GM13976 (cell line): ENCODE measurements at places on chromosomes 7 and 10.

DNA sequence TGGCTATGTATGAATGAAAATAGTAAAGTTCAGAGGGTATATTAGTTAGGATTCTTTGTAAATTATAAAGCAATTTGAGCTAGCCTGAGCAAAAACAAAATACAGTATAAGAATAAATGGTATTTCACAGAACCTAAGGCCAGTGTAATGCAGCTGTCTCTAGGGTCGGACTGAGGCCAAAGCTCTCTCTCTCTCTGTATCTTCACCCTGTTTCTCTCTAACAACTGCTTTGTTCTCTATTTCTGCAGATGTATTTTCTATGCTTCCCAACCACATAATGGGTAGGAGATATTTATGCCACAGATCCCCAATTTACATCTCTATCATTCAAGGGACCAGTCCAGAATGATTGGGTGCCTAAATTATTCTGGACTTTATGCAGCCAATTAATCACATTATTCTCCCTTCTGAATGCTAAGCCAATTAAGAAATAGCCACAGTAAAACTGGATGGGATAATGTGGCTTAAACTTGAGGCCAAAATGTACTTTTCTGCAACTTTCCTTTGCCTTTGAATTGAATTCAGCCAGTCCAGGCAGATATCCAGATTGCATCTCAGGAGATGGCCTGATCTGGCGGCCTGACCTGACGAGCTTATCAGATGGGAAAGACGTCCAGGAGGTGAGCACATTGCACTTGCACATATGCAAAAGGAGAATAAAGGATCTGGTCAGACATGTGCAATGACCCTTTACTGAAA lies 24.6 kb upstream of the IMMP2L start:
- DNase-seq, result no peak

DNA sequence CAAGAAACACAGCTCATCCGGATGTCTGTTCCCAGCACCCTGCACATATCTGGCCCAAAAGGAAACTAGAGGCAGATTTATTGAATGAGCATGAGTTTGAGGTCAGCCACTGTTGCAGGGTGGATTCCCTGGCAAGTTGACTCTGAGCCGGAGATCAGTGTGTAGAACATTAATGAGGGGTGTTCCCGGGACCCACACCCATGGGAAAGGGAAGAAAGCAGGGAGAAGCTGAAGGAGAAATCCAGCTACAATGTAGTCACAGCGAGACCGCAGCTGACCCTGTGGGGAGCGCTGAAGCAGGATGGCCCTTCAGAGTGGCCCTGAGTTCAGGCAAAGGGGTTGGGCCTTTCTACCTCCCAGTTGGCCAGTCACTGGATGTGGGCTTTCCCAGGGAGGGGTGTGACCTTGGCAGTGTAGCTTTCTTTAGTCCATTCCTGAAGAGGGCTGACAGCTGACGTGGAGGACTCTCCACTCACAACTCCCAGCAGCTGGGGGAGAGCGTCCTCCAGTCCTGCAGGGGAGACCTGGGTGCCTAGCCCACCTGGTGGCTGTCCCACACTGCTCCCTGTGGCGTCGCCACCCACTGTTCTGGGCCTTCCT lies 324.2 kb upstream of the ZMIZ1 start:
- no peak for DNase-seq

- DNase-seq, result no peak
Measured at GRCh38 chr7:44398511-44398911, 73.1 kb upstream of the CAMK2B start.

- no peak for DNase-seq
Measured at GRCh38 chr10:13840036-13840435, 253.3 kb downstream of the PRPF18 start.

DNA sequence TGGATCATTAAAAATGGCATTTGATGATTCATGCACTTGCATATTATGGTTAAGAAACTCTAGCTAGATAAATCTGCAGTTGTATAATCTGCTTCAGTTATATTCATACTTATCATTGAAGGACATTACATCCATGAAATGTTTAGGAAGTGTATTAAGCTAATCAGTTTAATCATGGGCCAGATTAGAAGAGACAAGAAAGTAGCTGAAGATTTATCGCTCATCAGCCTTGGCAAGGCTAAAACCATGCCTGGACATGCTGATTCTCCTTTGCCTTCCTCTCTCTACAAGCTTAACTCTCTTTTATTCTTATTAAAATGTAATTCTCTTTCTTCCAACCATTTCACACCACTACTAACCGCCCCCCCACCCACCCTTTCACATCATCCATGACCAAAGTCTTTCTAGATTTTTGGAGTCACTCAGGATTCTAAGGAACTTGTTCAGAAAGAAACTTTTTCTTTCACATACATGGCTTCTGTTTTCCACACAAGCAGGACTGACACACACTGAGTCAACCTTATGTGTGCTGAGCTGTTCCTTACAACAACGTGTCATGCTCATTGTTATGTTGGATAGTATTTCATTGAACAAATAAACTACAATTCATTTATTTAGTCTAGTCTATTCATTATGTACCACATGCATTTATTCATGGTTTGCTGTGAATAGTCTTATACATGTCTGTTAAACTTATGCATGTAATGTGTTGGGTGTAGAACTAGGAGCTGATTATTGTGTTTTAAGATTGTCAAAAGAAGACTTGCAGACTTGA lies 227.3 kb upstream of the SP8 start:
- no peak for DNase-seq

GRCh38 chr10:21368022-21368582 lies 157.4 kb downstream of the SKIDA1 start:
- DNase-seq, result peak; percentile 38

- DNase-seq, result no peak
Measured at GRCh38 chr10:29646238-29646902, 11.6 kb upstream of the SVIL start.

- DNase-seq, result no peak
Measured at GRCh38 chr7:25223206-25223605, 5.1 kb downstream of the NPVF start.

DNA sequence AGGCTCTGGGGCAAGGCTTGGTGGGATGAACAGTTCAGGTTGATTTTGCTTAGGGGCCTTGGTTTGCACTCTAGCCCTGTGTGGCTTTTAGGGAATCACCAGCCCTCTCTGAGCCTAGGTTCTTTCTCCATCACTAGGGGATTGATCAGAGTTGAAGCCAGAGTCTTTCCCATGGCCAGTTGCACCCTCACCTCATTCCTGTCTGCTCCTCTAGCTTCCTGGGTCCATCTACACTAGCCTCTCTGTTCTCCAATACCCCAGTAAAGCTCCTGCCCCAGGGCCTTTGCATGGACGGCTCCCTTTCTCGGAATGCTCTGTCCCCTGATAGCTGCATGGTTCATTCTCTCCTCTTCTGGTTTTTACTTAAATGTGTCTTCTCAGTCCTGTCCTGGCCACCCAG lies 40.4 kb downstream of the SORCS3 start:
- no peak for DNase-seq

DNA sequence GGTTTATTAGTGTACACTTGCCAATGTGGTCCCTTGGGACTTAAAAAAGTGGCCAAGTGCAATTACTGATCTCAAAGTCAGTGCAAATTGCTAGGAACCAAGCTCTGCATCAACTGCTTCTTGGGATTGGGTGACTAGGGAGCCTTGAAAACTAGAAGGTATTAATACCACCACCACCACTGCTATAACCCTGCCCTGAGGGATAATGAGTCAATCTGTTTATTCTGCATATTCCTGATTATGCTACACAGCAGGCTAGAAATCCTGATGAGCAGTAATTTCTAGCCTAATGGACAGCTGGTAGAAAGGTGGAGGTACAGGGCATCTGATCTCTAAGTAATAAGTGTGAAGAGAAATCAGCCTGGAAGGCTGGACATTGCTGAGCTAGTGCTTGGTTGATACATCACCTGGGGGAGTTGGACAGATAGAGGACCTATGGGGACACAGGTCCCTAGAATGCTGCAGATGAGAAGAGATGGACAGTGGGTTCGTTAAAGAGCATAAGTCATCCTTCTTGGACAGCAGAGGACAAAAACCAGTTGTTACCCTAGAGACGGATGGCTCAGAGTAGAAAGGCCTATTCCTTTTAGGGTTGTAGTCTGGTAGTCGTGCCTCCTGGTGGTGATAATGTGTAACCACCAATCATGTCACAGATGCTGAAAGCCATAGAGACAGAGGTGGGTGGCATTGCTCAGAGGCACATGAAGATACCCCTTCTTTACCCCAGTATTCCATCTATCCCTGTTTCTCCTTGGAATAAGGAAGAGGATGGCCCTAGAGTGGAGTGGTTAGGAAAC lies 554.8 kb downstream of the SORCS1 start:
- no peak for DNase-seq

- DNase-seq, result no peak
Measured at GRCh38 chr10:28842321-28842720, 165.0 kb downstream of the BAMBI start.

DNA sequence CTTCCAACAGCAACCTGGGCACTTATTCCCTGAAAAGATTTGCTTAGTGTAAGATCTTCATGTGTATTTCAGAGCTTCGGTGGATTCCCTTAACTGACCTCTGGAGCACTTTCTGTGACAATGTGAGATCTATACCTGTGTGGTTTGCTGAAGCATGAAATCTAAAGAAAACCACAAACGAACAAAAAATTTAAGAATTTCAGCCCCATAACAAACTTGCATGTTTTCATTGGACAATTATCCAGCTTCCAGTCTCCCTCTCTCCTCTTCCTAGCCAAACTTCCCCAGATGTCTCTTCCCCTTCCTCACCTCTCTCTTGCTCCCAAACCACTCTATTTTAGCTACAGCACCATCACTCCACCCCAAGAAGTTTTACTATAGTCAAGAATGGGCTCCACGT lies 279.9 kb upstream of the SORCS1 start:
- DNase-seq, result no peak

DNA sequence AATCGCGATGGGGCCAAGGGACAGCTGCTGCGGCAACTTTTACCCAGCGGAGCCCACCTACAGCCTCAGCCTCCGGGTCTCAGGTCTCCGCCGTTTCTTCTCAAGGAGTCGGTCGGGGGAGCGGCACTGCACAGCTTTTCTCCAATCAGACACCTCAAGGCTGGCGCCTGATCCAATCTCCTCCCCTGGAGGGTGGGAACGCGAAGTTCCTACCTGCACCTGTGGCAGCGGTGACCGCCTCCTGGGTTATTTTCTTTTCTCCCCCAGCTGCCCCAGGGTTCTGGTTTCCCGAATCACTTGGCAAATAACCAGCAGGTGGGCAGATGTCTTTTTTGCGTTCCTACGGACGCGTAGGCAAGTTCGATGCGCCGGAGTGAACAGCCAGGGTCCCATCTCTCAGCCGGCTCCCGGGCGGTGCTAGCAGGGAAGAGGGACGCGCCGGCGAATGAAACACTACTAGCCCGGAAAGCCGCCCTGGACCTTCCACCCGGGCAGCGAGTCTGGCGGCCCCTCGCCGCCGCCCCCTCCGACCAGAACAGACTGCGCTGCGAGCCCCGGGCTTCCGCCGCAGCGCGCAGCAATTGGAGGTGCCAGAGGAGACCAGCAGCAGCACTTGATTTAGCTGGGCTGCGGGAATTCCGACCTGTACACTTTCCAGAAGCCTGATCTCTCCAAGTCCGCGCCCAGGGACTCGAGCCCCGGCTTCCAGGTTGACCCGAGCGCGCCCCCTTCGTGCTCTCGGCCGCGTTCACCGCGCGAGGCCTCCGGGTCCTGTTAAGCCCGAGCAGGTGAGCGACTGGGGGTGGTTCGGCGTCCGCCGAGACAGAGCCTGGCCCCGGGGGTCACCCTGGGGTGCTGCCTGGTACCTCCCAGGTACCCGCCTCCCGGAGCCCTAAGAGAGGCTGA lies at the start of gene PRR15:
Gene PRR15 (plus strand): TSS at position 246 of the 906 bp plus-strand sequence. CDS start 2,495 bp downstream, outside the sequence.
- peak; percentile 38 for DNase-seq

GRCh38 chr7:122886357-122887081 lies at the start of gene CADPS2:
CADPS2 (minus strand) TSS chr7:122886460; CDS start chr7:122886337, 123 bp downstream.
- peak; percentile 75 for DNase-seq

DNA sequence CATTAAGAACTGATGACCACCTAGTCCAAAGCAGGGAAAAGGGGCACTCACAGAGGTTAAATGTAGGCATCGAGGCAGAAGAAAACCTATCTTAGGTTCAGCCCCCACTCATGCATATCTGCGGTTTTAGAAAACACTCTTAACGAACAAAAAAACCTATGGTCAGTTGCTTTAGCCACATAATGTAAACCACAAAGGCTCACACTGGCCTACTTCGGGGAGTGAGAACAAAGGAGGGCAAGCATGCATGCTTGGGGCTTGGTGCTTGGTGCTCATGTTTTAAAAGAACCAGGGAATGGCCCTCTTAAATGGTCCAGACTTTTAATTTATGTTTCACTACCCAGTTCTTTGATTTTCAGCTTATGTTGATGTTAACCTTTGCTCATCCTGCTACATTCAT lies 14.2 kb downstream of the INSYN2A start:
- DNase-seq, result no peak

DNA sequence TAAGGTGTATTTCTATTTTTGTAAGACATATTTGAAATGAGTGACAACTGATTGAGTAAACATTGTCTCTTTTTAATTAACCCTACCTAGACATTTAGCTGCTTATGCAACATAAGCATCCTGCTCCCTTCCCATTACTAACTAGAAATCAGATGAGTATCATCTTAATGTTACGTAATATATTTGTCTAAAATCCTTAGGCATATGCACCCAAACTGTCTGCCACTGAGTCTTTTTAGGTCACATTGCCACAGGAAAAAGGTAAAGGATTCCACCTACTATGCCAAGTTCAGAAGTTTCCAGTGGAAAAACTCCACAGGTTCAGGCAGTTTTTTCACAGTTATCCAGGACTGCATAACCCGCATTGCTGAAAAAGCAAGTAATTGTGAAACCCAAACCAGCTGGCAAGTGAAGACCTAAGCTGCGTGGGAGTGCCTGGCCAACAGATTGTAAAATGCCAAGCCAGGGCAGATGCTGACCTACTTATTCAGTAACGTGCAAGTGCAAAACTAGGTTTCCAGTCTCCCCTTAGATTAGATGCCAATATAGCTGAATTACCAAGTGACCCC lies 983.7 kb downstream of the GATA3 start:
- DNase-seq, result no peak

DNA sequence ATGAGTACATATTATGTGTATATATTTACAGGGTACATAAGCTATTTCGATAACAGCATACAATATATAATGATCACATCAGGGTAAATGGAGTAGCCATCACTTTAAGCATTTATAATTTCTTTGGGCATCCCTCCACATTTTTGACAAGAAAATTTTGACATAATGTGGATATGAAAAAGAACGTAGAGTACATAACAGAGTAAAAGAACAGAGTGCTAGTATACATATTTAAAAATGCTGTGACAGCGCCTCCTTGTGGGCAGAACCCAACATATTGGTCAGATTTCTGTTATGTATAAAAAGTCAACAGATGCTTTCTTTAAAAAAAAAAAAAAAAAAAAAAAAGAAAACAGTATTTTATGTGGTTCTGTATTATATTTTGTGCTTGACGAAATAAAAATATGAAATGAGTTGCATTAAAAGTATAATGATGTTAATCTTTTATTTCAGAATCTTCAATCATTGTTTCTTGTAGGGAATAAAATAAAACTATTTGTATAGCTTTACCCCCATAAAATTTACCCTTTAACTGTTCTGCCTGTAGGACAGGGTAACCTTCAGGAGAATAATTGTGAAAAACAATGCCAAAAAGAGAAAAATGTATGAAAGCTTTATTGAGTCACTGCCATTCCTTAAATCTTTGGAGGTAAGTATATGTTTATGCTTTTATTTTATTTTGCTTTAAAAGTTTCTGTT lies 18.3 kb upstream of the HBP1 start:
- peak; percentile 37 for DNase-seq
